ENCODE measurements at places on chromosomes 2 and 18. TPM values are rescaled to one million over a fixed set of nuclear protein-coding genes. Genes with fewer than 3 reads are reported as not detected.
A peak's percentile ranks its signal among the peaks of the same experiment; 100 is the strongest.

ZNF2 gene
- total RNA-seq: 4.1 TPM

DNA sequence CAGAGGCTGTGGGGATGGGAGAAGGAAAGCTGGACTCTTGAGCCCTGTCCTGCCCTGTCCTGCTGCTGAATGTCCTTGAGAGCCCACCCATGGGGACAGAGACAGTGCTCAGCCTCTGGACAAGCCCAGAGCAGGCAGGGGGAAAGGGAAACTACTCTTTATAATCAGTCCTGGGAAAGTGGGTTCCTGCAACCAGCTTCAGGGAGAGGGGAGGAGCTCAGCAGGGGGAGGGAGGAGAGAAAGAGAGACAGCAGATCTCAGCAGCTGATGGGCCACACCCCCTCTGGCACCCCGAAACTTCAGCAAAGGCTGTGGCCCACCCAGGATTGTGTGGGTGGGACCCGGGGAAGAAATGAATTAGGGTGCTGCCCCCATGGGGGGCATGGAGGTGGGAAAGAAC, 11.6 kb downstream of the ECEL1 start:
- peak; percentile 11 for DNase-seq

GRCh38 chr2:176854878-176855277, 357.7 kb upstream of the HNRNPA3 start:
- DNase-seq: no peak

- no peak for DNase-seq
Measured at GRCh38 chr2:29317077-29317517, 201.9 kb downstream of the CLIP4 start.

CACNB4 gene
- total RNA-seq: 17.3 TPM

DNA sequence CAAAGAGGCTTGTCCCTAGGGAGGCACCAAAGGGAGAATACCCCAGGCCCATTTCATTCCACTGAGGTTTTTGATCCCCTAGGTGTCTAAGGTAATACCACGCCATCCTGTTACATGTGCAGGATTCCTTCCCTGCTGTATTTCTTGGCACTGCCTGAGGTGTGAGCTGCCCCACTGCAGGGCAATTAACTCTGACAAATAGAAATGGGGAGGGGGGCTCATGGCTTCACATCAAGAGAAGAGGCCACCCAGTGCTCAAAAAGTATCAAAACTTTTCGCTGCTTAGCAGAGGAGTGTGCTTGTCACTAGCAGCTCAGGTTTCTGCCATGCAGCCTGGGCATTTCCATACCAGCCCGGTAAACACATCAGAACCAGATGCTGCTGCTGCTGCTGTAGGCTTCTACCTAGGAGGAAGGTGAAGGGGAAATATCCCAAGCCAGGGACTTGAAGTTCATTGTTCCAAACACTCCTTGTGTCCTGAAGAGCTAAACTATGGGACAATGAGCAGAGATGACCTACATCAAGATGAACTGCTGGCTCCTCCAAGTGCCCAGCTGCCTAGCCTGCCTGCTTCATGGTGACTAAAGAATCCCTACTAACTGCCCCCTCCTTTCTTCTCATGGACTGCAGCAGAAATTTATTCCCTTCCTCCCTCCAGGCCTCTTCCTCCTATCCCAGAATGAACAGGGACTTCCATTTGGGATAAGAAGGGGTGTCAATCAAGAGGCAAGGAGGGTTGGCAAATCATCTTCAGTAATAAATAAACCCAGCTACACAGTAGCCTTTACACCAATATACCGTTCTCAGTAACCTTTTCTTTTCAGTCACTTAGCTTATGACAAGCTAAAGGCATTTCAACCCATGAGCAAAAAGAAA, 16.4 kb downstream of the POU3F3 start:
- DNase-seq: no peak

SLC30A3 gene
- total RNA-seq: 0.80 TPM

CD8B2 gene
- total RNA-seq: 0.21 TPM

- no peak for DNase-seq
Measured at GRCh38 chr2:148590612-148591011, 53.9 kb upstream of the EPC2 start.

ABCG5 gene
- total RNA-seq: not detected

TXNDC2 gene
- 0.12 TPM for total RNA-seq

GRCh38 chr18:48687346-48688042, 148.7 kb downstream of the CTIF start:
- DNase-seq: no peak

- no peak for DNase-seq
Measured at GRCh38 chr2:866887-867286, 83.8 kb upstream of the SNTG2 start.

Data from lower lobe of right lung (tissue), 2 donors.